ENCODE measurements at places on chromosomes 2 and 18.

DNA sequence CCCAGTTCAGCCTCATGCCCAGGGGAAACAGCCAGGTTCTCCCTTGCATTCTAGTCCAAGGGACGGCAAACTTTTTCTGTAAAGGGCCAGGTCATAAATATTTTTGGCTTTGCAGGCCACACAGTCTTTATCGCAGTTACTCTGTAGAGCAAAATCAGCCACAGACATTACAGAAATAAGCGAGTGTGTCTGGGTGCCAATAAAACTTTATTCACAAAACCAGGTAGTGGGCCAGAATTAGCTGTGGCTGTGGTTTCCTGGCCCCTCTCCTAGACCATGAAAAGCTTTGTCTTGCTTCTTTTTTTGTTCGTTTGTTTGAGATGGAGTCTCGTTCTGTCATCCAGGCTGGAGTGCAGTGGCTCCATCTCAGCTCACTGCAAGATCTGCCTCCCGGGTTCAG, 80.1 kb downstream of the EIPR1 start:
- no peak for DNase-seq

- no peak for DNase-seq
Observed at GRCh38 chr2:229279516-229279915, 8.4 kb upstream of the PID1 start.

GRCh38 chr18:7601246-7601615, 34.1 kb downstream of the PTPRM start:
- DNase-seq = no peak

GRCh38 chr2:20025065-20025786, 12.8 kb upstream of the MATN3 start:
- DNase-seq = no peak

- no peak for DNase-seq
Observed at GRCh38 chr2:161983866-161984265, 90.1 kb downstream of the DPP4 start.

DNA sequence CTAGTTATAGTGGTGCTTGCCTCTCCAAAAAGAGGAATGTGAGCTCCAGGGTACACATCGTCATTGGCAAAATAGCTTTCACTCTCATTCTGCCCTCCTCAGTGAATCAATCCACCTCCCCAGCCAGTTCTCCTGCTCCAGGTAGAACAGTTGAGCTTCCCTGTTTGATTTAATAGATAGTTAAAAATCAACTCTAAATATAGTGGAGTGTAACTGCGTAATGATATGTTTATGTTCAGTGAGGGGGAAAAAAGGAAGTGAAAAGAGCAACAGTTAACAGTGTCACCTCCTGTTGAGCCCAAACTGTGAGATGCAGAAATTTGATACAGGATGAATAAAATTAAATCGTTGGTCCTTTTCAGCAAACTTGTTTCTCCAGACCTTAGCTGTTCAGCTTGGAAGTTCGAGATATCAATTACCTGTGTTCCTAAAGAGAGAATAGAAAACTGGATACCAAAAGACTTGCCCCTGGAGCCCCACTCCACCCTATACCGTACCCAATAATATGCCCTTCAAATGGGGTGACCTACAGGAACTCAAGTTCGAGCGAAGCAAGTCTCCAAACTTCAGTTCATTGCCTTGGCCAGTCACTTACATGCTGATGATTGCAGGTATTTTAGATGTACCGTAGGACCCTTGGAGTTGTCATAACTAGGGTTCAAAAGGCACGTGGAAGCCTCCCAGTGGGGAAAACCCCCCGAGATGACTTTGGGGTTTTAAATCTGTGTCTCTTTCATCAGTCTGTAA, 708.4 kb downstream of the RNF144A start:
- no peak for DNase-seq

GRCh38 chr2:171595456-171595855, 73.2 kb downstream of the CYBRD1 start:
- DNase-seq = no peak

- DNase-seq = no peak
Observed at GRCh38 chr2:58939388-58939787, 698.3 kb upstream of the FANCL start.

DNA sequence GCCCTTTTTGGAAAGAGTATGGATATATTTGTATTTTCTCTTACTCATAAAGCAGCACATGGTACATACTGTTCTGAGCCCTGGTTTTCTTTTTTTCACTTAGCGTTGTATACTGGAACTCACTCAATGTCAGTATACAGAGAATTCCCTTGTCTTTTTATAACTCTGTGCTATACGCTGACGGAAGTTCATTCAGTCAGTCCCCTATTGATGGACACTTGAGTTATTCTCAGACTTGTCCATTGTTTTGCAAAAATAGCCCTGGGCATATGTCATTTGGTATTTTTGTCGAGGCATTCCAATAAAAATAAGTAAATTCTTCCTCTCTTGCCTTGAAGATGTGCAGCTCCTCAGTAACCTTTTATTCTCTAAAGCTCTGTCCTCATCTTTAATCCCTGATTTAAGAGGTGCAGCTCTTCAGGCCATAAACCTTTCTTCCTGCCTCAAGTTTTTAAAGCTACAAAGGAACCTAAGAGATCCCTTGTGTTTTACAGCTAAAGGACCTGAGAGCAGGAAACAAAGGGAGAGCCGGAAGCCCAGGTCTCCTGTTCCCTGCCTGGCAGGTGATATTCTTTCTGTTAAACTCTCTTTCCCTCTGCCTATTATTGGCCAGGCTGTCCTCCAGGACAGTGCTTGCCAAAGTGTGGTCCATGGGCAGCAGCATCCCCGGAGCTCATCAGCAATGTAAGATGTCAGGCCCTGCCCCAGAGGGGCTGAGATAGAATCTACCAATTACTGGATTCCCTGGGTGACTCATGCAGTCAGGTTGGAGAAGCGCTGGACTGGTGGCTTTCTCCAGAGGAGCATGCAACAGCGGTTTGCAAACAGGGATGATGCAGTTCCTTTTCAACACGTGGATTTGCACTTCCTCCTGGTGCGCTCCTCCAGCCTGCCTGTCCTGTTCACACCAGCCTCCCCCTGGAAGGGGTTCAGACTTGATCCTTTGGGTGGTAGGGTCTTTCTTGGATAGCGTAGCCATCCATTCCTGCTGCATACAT, 158.0 kb downstream of the NEDD4L start:
- no peak for DNase-seq

DNA sequence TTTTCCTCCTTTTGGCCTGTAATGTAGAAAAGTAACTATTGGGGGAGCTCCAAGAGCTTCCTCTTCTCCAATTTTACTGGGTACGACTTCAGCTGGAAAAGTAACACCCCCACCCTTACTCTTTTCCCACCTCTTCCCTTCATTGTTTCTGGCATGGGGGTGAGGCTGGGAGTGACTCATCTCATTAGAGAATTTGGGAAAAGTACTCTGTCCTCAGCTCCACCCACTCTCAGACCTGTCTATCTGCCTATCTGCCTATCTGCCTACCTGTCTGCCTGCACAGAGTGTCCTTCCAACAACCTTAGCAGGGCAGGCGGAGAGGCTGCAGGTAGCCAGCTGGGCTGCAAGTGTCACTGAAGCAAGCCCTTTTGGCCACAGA, 93.6 kb downstream of the EPHA4 start:
- no peak for DNase-seq

GRCh38 chr18:21366896-21367295, 124.9 kb downstream of the GREB1L start:
- no peak for DNase-seq

GRCh38 chr2:168086851-168087250, 160.5 kb downstream of the STK39 start:
- no peak for DNase-seq

GRCh38 chr2:101442042-101442666, 32.8 kb downstream of the RFX8 start:
- no peak for DNase-seq

- DNase-seq = no peak
Observed at GRCh38 chr18:5393779-5394178, 98.3 kb upstream of the ZBTB14 start.

DNA sequence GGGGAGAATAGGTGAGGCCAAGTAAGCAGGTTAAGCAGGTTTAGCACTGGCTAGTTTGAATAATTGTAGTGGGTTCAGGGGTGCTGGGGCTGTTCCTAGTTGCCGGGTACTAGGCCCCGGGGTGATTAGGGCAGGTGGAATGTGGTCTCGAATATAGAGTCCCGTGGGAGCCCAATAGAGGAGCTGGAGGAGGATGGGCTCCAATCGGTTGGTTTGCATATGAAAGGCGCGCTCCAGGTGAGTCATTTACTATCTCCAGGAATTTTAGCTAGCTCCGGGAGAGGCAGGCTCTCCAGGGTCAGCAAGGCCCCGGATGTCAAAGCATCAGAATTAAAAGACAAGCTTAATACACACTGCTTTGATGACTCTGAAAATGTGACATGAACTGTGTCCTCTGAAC, 304.0 kb downstream of the ZNF521 start:
- DNase-seq = no peak

DNA sequence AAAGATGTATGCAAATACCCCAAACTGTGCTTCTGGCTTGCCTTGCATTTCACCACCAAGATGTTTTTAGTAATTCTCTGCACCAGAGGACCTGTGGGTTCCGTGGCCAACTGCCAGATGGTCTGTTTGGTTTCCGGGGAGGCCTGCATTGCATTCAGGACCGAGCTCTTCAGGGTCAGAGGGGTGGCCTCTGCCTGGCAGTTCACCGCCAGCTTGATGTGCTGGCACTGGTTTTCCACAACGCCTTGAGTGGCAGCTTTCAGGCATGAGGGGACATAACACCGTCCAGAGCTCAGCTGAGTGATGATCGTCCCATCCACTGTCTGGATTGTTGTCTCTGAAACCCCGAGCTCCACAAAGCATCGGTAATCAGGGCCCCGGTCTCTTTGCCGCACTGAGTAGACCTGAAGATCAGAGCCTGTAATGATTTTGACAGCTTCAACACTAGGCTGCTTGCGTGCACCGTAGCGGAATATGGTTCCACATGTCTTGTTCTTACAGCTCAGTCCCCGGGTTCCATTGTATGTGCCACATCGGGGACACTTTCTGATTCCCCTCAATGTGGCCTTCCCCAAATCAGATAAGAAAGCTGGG, 9.4 kb downstream of the C2orf42 start:
- no peak for DNase-seq

DNA sequence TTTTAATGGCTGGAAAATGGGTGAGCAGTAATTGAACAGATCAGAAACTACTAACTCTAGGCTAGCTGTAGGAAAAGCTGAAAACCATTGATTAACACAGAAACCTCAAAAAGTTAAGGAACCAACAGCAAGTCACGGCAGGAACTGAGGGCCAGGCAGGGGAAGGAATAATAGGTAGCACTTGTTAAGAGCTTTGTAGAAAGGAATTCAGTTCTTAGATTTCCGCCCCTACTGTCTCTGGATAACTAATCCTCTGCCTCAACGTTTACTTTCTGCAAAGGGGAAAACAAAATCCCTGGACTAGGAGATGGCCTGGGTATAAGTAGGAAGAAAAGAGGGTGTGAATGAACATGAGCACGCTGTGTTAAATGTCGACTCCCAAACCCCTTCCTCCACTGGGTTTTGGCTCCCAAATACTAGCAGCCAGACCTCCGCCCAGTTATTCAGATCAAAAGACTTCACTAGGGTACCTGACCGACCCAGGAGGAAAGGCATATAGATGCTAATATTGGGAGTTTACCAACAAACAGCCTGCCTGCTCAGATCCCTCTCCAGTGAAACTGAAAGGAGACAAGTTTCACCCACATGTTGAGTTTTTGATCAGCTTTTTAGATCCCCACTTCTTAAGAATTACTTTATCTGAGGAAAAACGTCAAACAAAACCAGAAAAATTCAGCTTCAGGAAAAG, 12.4 kb downstream of the SMAD2 start:
- DNase-seq = no peak

DNA sequence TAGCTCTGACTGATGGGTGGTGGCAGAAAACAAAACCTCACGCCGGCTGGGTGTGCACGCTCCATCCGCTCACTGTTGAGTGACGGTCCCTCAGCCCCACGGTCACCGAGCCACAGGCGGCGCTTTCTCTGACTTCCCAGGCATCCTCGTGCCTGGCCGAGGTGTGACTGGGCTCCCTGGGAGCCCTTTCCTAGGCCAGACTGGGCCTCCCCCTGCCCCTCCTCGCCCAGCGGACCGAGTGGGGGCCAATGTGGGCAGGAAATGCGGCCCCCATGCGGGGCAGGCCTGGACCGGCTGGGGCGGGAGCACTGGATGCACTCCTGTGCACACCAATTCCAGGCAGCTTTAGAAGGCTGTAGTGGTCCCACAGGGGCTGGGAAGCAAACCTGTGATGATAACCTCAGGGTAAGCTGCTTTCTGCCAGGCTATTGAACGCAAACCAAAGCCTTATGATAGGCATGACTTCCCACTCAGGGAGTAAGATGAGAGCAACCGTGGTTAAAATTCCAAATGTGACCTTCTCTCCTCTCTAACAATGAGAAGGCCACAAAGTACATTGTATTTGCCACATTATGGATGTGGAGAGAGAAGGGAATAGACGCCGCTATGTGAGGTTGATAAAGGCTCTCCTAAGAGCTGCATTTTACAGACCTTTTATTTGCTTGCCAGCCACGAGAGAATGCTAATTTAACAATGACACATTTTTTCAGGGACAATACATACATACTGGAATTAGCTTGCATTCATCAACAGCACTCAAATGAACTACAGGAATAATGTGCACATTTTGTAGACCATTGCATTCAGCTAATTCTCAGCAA, 83.9 kb upstream of the PGAP1 start:
- DNase-seq = no peak

GRCh38 chr2:133952896-133953295, 301.0 kb upstream of the MGAT5 start:
- DNase-seq = no peak

GRCh38 chr18:75582406-75582821, 154.9 kb upstream of the SMIM21 start:
- no peak for DNase-seq

- DNase-seq = no peak
Observed at GRCh38 chr2:233163486-233164103, 87.9 kb upstream of the ATG16L1 start.

GRCh38 chr2:230578106-230578505, 134.5 kb upstream of the CAB39 start:
- DNase-seq = no peak

- no peak for DNase-seq
Observed at GRCh38 chr2:28620801-28621171, 124.9 kb downstream of the PLB1 start.

GRCh38 chr2:120749506-120750431, 14.1 kb downstream of the GLI2 start:
- DNase-seq = no peak

- DNase-seq = no peak
Observed at GRCh38 chr2:85564144-85564563, 2.9 kb upstream of the GGCX start.

DNA sequence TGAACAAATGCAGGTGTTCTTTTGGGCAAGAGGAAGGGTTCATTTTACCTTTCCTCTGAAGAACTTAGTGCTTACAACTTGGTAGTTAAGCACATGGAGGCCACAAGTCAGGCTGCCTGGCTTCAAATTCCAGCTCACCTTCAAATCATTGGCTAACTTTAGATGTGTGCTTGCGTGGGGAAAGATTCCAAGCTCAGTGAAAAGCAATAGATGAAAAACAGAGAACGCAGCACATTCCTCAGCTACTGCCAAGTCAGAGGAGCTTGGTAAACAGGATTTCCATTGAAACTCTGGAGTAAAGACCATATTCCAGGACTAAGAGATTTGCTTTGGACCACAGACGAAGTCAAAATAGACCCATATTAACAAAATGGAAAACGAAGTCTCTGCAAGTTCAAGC, 96.3 kb upstream of the ASB18 start:
- DNase-seq = no peak

GRCh38 chr2:69097891-69098655, 85.1 kb downstream of the ANTXR1 start:
- DNase-seq = no peak

Measured in central memory CD4-positive, alpha-beta T cell (primary cell).